ENCODE measurements at places on chromosomes 4 and X. TPM values are rescaled to one million over a fixed set of nuclear protein-coding genes. Genes with fewer than 3 reads are reported as not detected.

DNA sequence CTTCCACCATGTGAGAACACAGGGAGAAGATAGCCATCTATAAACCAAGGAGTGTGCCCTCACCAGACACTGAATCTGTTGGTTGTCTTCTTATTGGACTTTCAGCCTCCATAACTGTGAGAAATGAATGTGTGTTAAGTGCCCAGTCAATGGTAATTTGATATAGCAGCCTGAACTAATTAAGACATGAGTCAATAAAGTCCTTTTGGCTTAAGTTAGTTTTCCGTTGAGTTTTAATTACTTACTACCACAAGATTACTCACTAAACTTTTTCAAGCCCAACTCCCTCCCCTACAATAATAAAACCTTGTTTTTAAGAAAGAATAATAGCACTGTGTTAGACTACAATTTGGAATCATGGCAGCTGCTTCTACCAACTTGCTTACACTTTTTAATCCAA lies 324.2 kb downstream of the PCDH19 start:
- DNase-seq: no peak

CPZ gene
- total RNA-seq: 5.3 TPM

CLCN4 gene
- 8.4 TPM for total RNA-seq

- no peak for DNase-seq
Measured at GRCh38 chr4:138562544-138562991, 320.4 kb upstream of the SLC7A11 start.

GRCh38 chr4:120130786-120131185 lies 64.1 kb upstream of the MAD2L1 start:
- no peak for DNase-seq

- no peak for DNase-seq
Measured at GRCh38 chr4:42142591-42142990, 9.9 kb downstream of the BEND4 start.

CTAG1B gene
- total RNA-seq: not detected

DNA sequence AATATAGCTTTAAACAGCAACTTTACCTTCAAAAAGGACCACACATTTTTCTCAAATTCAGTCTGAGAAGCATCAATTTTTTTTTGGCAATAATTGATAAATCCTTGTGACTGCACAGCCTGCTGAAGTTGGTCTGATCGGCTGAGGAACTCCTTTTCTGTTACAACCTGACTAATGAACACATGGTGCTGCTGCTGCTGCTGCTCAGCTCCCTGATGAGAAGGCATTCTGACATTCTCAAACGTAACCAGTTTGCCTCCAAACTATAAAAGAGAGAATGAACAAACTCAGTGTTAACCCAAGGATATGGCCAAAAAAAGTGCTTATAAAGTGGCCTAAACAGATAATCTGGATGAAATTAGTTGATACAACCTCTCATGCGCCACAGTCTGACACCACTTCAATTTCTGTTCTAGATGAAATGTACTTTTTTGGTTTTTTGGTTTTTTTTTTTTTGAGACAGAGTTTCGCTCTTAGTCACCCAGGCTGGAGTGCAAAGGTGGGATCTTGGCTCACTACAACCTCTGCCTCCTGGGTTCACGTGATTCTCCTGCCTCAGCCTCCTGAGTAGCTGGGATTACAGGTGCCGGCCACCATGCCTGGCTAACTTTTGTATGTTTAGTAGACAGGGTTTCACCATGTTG lies 26.5 kb downstream of the SEC31A start:
- DNase-seq: no peak

FGF13 gene
- total RNA-seq: 13.6 TPM

GRCh38 chrX:14902537-14902936 lies 29.3 kb downstream of the MOSPD2 start:
- no peak for DNase-seq

DNA sequence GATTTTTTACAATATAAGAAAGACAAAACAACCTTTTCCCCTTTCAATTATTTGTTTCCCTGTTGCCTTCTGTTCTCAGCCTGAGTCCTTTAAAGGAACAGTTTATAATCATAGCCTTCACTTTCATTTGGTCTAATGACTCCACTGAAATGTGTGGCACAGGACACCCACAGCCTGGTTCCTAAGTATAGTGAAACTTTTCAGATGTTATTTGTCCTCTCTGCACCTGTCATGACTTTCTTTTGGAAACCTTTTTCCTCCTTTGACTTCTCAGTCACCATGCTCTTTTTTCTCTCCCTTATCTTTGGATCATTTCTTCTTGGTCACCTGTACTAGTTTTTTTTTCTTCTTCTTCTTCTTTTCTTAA lies 237.8 kb upstream of the ANXA3 start:
- DNase-seq: no peak

- DNase-seq: no peak
Measured at GRCh38 chrX:131607792-131608369, 64.0 kb downstream of the OR13H1 start.

KLHL4 gene
- 8.0 TPM for total RNA-seq

DNA sequence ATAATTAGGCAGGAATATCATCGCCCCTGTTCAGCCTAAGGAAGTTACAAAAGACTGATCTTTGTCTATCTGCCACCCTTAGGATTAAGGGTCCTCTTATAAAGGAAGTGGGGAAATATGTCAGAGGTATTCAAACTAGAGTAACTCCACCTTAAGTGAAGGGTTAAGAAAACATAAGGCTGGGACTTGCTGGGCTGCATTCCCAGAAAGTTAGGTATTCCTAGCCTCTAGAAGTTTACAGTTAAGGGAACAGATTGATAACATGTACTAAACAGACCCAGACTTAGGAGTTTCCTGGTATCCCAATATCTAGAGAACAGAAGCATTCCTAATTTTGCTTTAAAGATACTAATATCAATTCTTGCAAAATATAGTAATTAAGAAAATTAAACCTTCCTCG lies 6.0 kb downstream of the CXCL2 start:
- no peak for DNase-seq

DNA sequence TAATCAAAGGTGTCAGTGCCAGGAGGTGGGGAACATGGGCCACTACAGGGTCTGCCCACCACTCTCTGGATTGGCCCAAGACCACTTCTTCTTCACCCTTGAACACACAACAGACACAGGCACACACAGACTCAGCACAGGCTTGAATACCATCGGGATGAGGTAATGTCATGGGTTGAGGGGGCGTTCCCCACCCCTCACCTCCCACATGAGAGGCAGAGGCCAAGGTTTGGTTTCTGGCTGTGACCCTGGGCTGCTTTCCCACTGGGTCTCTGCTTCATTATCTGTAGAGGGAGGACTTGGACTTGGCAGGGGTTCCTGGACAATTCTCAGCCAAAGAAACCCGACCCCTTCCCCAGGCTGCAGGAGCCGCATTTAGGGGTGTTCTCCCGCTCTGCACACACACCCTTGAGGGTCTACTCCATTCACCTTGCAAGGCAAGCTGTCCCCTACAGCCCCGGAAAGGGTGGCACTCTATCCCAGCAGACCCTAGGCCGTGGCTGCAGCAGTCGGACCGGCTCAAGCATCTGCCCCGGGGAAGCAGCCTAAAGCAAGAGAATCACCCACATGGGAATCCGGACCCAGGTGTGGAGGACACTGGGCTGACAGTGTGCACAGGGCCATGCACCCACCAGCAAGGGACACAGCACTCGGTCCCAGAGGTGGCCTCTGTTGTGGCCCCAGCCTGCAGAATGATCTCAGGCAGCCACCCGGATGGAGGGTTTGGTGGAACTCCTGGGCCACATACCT lies 62.4 kb downstream of the TRMT44 start:
- no peak for DNase-seq

MTTP gene
- total RNA-seq: not detected

DNA sequence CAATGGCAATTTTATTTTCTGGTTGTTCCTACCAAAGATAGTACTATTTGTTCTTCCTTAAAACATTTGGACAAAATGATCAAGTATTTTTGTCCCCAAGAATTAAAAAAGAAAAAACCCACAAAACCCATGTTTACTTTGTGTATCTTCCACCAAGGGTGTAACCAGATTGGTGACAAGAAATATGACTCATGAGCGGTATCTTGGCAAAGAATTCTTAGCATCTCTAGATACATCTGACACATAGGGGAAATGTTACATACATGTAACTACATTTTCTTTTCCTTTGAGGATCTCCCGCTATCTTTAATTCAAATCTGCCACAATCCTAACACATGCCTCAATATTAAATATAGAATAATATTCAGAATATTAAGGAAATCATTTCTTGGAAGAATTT lies 78.7 kb downstream of the WDFY3 start:
- no peak for DNase-seq

RBM46 gene
- not detected for total RNA-seq

DNA sequence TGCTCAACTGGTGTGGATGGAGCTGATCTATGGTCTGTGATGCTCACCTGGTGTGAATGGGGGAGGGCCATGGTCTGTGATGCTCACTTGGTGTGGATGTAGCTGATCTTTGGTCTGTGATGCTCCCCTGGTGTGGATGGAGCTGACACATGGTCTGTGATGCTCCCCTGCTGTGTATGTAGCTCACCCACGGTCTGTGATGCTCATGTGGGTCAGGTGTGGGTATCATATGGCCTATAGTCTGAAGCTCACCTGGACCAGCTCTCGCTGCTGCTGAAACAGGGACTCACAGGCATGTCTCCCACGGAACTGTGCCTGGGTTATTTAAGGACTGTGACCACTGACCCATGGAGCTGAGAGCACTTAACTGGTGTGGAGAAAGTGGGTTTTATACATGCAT lies 109.7 kb downstream of the CRLF2 start:
- DNase-seq: peak; percentile 28

- DNase-seq: no peak
Measured at GRCh38 chr4:85806334-85806733, 331.4 kb downstream of the ARHGAP24 start.

GRCh38 chr4:17020451-17020850 lies 122.0 kb upstream of the LDB2 start:
- no peak for DNase-seq

DNA sequence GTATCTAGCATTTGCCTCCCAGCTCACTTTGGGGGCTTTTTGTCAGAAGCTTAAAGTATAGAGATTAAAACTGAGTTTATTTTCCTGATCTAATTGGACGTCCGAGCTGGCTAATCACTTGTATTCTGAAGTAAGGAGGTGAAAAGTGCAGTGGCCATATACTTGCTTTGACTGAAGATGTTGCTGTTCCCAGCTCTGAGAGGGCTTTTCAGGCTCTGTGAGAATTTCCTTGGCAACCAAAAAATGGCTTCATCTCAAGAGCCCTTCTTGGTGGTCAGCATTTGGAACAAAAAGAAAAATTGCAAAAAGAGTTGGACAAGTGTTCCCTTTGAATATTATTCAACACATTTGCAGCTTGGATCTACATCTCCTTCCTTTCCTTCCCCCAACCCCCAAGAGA lies 67.0 kb downstream of the SLC4A4 start:
- no peak for DNase-seq

- DNase-seq: no peak
Measured at GRCh38 chr4:77022560-77023179, 53.1 kb downstream of the CCNI start.

GRCh38 chrX:85903692-85904471 lies 143.5 kb downstream of the CHM start:
- no peak for DNase-seq

GRCh38 chr4:81359207-81359606 lies 112.5 kb downstream of the RASGEF1B start:
- DNase-seq: no peak

CSAG3 gene
- total RNA-seq: not detected

MAGIX gene
- total RNA-seq: 2.8 TPM

ANXA5 gene
- total RNA-seq: 547 TPM

VCX3B gene
- not detected for total RNA-seq

MAGEA1 gene
- not detected for total RNA-seq

DNA sequence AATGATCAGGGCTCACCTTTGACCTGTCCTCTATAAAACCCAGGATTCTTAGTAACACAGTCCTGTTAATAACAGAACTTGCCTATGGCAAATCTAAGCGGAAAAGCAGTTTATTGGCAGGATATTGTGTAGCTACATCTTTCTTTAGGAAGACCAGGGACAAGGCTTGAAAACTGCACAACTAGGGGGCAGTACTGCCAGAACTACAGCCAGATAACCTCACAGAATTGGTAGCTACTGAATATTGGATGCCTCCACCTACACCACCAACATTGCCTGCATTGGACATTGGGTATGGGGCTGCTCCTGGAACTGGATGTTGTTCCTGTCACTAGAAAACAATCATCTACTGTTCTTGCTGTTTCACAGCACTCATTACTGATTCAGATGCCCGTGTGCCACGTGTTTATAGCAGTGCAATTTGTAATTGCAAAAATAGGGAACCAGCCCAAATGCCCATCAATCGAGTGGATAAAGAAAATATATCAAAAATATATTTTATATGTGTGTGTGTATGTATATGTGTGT lies 47.4 kb downstream of the REPS2 start:
- no peak for DNase-seq

DNA sequence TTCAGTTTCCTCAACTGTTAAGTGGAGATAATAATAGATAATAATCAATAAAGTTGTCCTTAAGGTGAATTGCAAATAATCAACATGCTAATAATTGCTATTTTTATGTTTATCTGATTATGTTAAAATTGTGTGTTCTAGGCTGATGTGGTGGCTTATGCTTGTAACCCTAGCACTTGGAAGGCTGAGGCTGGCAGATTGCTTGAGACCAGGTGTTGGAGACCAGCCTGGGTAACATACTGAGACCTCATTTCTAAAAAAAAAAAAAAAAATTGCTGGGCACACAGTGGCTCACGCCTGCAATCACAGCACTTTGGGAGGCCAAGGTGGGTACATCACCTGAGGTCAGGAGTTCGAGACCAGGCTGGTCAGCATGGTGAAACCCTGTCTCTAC lies 175.2 kb downstream of the GC start:
- DNase-seq: no peak

XAGE1A gene
- not detected for total RNA-seq

- no peak for DNase-seq
Measured at GRCh38 chr4:93730760-93731159, 97.8 kb upstream of the ATOH1 start.

PITX2 gene
- total RNA-seq: 0.43 TPM

RBMXL3 gene
- total RNA-seq: not detected

- no peak for DNase-seq
Measured at GRCh38 chr4:16721613-16722291, 176.7 kb downstream of the LDB2 start.

- no peak for DNase-seq
Measured at GRCh38 chr4:99028187-99028586, 32.7 kb downstream of the METAP1 start.

VSIG4 gene
- 72.8 TPM for total RNA-seq

GRCh38 chr4:24794916-24795665 lies at the start of gene SOD3:
TSS of gene SOD3 (plus strand) at chr4:24795573. CDS start at chr4:24799522, 3,949 bp downstream.
- DNase-seq: peak; percentile 94

GPM6B gene
- total RNA-seq: 4.1 TPM

- no peak for DNase-seq
Measured at GRCh38 chrX:72402614-72403013, 96.9 kb upstream of the CITED1 start.

SLC7A11 gene
- 0.33 TPM for total RNA-seq

- no peak for DNase-seq
Measured at GRCh38 chr4:84973856-84974255, 7.4 kb upstream of the WDFY3 start.

- DNase-seq: no peak
Measured at GRCh38 chrX:38664285-38664684, 102.9 kb downstream of the TSPAN7 start.

- DNase-seq: no peak
Measured at GRCh38 chr4:168263039-168263438, 55.5 kb downstream of the DDX60 start.

NWD2 gene
- total RNA-seq: 0.05 TPM

All from posterior vena cava (tissue), 2 donors.